Occipital lobe (tissue), 3 donors: ENCODE measurements at places on chromosomes 6 and 20.

DNA sequence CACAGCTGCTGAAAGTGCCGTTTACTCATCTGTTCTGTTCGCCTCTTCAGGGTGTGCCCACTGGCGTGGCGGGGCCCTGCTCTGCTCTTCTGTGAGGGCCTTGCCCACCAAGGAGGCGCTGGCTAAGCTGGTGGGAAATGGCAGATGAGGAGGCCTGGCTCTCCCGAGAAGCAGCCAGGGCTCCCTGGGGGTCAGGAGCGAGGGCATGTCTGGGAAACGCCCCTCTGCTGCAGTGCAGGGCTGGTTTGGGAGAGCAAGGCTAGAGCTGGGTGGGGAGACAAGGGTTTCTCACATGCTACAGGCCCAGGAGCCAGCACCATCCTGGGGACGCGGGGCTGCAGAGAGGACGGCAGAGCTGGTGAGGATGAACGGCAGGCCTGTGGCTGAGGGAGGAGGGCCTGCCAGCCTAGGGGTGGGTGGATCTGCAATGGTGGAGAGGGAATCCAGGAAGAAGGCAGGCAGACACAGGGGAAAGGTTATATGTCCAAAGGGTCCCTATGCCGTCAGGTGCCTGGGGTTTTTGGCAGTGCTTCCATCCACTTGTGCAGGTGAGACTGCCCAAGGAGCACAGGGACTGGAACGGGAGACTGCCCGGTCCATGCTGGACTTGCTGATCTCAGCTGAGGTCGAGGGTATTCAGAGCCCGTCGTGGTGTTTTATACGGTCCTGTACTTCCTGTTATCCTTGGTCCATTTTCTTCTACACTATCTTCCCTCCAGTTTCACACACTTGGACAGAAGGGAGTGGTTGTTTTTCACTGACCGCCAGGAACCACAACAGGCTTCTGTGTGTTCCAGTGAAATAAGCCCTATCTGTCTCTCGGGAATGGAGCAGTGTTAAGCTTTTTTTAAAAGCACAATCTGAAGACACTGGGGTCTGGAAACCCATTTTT, 119.2 kb downstream of the SYCP2 start:
- DNase-seq = no peak

DNA sequence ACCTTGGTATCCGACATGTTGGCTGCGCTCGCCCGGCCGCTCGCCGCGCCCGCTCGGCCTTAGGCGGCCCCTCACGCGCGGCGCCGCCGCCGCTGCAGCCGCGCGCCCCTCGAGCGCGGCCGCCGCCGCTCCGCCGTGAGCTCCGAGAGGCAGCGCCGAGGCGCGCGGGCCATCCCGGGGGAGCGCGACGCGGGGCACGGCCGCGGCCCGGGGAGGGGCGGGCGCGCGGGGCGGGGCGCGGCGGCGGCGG, at the start of gene KIF13A:
TSS of gene KIF13A (minus strand) at position 189 of the 250 bp plus-strand sequence. CDS start at position 17, 172 bp downstream.
- no peak for DNase-seq

DNA sequence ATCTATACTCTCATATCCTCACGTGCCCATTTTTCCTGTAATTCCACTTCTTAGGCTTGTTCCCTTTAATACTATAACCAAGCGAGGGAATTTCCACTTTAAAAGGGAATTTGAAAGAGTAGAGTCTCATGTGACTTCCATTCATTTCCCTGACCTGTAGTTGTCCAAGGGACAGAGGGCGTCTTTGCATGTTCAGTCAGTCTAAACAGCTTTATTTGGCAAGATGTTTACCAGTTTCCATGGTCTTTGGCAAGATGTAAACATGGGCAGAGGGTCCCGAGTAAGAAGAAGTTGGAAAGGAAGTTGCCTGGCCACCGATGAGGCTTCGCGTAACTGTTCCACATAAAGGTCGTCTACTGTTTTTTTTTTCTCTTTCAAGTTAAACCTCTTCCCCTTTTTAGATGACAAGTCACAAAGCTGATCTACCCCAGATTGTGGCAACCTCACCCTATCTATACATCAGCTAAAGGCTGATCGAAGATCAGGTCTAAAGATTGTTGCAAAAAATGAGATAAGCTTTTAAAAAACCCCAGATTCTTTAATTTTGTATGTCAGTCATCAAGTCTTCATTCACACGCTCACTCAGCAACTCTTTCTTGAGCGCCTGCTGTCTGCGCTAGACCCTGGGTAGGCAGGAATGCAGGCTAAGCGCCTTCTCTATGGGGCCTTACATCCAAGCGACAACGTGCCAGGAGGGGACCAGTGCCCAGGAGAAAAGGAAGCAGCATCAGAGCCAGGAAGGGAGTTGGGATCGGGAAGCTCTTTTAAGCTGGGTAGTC, 31.7 kb upstream of the CCR6 start:
- no peak for DNase-seq

DNA sequence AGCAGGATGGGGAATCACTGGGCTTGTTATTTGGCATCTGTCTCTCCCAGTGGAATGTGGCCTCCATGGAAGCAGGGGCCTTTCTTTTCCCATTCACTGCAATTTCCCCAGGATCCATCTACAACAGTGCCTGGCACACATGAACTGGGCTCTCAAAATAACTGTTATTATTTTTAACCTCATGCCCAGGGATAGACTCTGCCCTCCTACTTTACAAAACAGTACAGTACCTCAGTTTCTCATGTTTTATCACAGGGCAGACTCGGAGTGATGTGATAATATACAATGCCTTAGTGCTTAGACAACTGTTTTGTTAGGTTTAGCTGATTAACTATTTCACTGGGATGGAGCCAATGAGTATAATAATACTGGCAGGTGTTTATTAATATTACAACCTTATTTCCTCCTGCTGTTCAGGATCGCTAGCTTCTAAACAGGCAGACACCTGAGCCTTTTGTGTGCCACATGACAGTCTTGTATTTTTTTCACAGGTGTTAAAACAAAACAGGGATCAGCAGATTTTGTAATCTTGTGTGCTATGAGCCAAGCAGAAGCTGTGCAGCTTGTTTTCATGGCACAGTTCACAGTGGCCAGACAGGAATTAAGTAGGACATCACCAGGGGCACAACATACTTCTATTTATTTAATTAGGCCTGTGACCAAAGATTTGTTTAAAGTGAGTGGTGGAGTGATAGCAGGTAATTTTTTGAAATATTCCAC, 157.7 kb upstream of the EYA4 start:
- no peak for DNase-seq

DNA sequence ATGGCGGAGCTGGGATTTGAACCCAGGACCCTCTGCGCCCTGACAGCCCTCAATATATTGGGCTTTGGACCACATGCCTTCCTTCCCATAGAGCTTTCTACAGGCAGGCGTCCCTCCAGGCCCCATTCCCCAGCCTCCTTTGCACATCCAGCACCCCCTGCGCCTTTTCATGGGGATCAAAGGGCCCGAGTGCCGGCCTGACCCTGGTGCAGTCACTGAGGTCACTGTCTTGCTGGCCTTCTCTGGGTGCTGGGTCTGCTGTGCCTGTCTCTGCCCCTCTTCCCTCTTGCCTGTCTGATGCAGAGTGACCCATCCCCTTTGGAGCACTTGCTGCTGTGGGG, 1.7 kb downstream of the OPRL1 start:
- no peak for DNase-seq

DNA sequence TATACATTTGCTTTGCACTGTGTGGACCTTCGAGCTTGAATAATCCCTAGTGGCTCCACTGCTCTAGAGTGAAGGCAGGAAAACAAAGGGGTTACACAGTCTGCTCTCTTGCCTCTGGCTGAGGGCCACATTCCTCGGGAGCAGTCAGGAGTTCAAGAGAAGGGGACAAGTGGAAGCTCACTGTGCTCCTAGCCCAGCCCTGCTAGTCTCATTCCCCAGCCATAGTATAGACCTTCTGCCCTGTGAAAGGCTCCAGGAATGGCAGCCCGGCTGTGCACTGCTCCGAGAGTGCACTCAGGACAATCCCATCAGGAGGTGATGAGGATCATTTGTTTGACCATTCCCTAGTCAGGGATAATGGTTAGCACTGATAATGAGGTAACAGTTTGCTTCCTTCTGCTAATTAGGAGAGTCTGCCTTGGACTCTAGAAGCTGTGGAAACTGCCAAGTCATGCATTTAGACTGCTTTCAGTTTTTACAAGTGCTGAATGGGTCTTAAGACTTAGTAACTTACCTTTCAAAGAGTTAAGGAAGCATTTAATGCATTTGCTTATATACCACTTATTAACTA, 8.5 kb downstream of the IYD start:
- DNase-seq = no peak

DNA sequence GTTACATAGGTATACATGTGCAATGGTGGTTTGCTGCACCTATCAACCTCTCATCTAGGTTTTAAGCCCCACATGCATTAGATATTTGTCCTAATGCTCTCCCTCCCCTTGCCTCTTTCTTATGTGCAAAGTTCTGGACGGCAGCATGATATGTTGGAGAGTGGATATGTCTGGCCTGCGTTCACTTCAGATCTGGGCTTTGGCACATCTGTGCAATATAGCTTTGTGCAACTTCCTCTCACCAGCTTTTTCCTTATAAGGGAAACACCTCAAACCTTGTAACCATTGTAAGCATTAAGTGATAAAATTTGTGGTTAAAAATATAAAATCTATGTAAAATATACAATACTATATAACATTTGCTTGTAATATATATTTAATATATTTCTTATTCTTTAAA, 288.0 kb downstream of the PHACTR1 start:
- DNase-seq = no peak
